ENCODE measurements at places on chromosomes 5 and 9. TPM values are rescaled to one million over a fixed set of nuclear protein-coding genes. Genes with fewer than 3 reads are reported as not detected.

The RELL2 gene
- 14.6 TPM for total RNA-seq

The CYFIP2 gene
- total RNA-seq, result 235 TPM

The ZBTB5 gene
- total RNA-seq, result 9.9 TPM

The PHPT1 gene
- 111 TPM for total RNA-seq

The SLC25A2 gene
- total RNA-seq, result 0.63 TPM

The SPINK4 gene
- not detected for total RNA-seq

- no peaks in the 10 kb centered on the region for H3K4me1 ChIP-seq
- H3K27ac ChIP-seq, result no peak overlapping the region
- no peaks in the 10 kb centered on the region for H3K36me3 ChIP-seq
These were observed 15.8 kb downstream of the CCDC152 start for GRCh38 chr5:42772265-42772993.

GRCh38 chr5:54632131-54632701, 114.7 kb downstream of the SNX18 start:
- no peaks in the 10 kb centered on the region for H3K4me1 ChIP-seq
- no peaks in the 10 kb centered on the region for H3K36me3 ChIP-seq
- no peak overlapping the region for H3K27ac ChIP-seq

DNA sequence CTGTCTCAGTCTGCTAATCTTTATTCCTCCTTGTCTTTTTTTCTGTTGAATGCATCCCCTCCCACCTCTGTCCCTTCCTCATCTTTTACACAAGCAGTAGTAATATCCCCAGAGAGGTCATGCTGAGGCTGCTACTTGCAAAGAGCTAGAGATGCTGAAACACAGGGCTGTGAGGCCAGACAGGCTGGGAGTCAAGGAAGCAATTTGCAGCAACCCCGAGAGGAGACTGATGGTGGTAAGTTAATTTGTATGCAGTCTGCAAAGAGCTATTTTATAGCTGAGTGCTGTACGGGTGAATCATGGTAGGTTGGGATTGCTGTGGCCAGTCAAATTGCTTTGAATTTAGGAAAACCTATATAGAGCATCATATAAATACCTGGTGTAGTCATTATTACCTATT, 90.2 kb upstream of the SLC24A2 start:
- peaks cover 16% of the 10 kb centered on the region for H3K27me3 ChIP-seq
- no peak for DNase-seq
- no peak overlapping the region for H3K27ac ChIP-seq
- H3K36me3 ChIP-seq, result no peaks in the 10 kb centered on the region
- peaks cover 4% of the 10 kb centered on the region for H3K4me1 ChIP-seq
- H3K4me3 ChIP-seq, result no peak overlapping the region
